ENCODE measurements at places on chromosomes 5 and 9. TPM values are rescaled to one million over a fixed set of nuclear protein-coding genes. Genes with fewer than 3 reads are reported as not detected.

Gene FAM221B
- not detected for polyA plus RNA-seq

Gene ASTN2
- polyA plus RNA-seq, result 1.7 TPM

DNA sequence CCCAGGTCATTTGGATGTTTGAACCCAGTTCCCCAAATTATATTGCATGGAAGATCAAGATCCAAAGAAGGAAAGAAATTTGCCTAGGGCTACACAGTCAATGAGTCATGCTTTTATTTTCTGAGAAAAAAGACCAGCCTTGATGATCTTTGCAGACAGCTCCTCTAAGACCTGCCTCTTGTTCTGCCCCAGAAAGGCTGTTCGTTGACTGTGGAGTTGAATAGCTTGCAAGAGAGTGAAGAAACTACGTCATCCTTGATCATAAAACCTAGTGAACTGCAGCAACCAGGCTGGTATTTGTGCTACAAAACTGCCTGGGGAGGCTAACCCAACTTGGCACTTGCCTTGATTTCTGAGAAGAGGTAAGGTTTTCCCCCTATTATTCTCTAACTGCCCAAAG is 263.9 kb downstream of the PAPPA start:
- no peak for DNase-seq

DNA sequence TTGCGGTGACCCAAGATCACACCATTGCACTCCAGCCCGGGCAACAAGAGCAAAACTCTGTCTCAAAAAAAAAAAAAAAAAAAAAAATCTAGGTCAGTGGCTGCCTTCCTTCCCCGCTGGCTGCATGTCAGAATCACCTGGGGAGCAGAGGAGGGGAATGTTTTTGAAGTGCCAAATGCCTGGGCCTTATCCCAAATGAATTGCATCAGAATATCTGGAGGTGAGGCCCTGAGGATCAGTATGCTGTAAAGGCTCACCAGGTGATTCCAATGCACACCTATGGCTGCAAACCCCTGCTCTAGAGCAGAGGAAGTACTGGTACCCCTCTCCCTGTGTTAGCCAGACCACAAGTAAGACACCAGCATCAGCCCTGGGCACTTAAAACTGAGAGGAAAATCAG is 44.7 kb upstream of the GABRP start:
- no peak for DNase-seq

GRCh38 chr5:100313657-100314056 is 221.5 kb upstream of the FAM174A start:
- no peak for DNase-seq

GRCh38 chr5:146048994-146049703 is 56.2 kb downstream of the PLAC8L1 start:
- no peak for DNase-seq

Gene LRRC19
- polyA plus RNA-seq, result 0.12 TPM

Gene KIAA1191
- 50.9 TPM for polyA plus RNA-seq

- DNase-seq, result no peak
These were observed 262.1 kb downstream of the ENC1 start for GRCh38 chr5:74378464-74378863.

Gene PCDHA4
- polyA plus RNA-seq, result not detected

- DNase-seq, result no peak
These were observed 599.5 kb upstream of the PTGER4 start for GRCh38 chr5:40080191-40080590.

Gene ATOX1
- polyA plus RNA-seq, result 113 TPM

DNA sequence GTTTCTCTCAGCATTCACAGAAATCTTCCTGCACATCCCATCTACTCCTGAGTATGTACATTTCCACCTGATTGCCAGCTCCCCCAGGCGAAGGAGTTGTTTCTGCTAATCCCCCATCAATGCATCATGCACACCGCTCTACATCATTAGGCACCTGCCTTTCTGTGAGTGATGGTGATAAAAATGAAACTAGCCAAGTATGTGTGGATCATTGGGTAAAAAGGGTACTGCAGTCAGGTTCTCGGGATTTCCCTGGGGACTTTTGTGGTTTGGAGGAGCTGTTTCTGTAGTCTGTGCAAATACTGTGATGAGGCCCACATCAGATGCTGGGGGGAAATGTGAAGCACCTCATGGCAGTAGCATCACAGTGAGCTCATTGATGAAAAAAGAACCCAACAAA is 30.4 kb downstream of the CAMK4 start:
- DNase-seq, result no peak

Gene SLC6A7
- polyA plus RNA-seq, result not detected

GRCh38 chr5:124454081-124454480 is 292.4 kb downstream of the ZNF608 start:
- no peak for DNase-seq

Gene DNAJC25
- polyA plus RNA-seq, result 2.6 TPM

GRCh38 chr5:10538103-10538788 is 25.6 kb upstream of the ANKRD33B start:
- DNase-seq, result no peak

Gene SLC36A2
- polyA plus RNA-seq, result not detected

Gene PPP1R26
- polyA plus RNA-seq, result 0.39 TPM

Gene PCYOX1L
- 8.7 TPM for polyA plus RNA-seq

DNA sequence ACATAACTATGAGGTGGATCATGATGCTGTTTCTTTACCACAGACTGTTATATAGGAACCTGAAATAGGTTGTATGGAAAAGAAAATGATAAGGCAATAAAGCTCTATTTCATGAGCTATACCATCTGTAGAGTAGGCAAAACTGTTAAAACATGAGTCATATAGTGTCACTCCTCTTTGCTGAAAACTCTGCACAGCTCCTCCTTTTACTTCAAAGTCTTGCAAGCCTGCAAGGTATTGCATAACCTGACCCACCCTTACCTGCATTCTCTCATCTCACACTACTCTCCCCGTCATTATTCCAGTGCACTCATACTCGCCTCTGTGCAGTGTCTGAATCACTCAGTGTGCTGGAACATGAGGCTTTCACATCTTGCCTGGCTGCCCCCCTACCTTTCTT is 790.1 kb downstream of the EFNA5 start:
- no peak for DNase-seq

Gene ENTREP1
- polyA plus RNA-seq, result not detected

DNA sequence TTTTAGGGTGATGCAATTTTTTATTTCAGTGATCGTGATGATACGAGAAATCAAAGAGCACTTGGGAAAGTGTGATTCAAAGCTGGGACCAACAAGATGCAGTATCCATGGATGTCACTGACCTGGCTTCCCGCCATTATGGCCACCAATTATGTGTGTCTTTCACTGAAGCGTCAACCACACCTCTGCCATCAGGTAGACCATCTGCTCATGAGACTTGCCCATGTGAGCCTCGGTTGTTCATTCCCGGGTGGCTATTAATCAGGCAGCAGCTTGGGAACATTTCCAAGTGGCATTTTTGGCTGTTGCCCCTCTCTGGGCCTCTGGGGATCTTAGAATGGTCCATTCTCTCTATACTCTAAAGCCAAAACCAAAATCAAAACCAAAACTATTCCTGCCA is 436.0 kb upstream of the ADAMTSL1 start:
- no peak for DNase-seq

GRCh38 chr5:100505984-100506670 is 29.0 kb upstream of the FAM174A start:
- no peak for DNase-seq

- no peak for DNase-seq
These were observed 244.7 kb upstream of the SLC24A2 start for GRCh38 chr9:20033511-20033910.

DNA sequence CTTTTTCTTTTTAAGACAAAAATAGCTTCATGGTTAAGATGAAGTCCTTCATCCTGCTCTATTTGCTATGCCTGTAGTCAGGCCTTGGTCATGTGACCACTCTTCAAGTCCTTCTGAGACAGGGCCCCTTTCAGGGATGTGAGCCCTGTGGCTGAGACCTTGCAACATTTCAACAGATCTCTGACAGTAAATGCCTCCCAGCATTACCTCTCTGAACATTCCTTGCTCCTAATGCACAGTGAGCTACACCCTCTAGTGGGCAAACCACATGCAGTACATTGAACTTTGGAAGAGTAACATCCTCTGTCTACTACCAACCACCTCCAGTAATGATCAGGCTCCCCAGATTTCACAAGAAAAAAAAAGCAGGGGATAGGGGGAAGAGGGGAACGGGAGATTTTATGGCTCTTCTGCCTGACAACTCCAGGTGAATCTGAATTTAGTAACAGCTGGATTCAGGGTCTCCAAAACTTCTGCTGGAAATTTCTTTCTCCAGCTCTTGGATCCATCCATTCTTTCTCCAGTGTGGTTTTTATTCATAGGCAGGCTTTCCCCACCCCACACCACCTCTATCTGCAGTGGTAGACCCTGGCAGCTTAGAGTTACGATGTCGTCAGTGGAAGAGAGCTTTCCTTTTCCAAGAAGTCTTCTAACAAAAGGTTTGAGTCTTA is 8.9 kb upstream of the FBXO38 start:
- DNase-seq, result no peak

DNA sequence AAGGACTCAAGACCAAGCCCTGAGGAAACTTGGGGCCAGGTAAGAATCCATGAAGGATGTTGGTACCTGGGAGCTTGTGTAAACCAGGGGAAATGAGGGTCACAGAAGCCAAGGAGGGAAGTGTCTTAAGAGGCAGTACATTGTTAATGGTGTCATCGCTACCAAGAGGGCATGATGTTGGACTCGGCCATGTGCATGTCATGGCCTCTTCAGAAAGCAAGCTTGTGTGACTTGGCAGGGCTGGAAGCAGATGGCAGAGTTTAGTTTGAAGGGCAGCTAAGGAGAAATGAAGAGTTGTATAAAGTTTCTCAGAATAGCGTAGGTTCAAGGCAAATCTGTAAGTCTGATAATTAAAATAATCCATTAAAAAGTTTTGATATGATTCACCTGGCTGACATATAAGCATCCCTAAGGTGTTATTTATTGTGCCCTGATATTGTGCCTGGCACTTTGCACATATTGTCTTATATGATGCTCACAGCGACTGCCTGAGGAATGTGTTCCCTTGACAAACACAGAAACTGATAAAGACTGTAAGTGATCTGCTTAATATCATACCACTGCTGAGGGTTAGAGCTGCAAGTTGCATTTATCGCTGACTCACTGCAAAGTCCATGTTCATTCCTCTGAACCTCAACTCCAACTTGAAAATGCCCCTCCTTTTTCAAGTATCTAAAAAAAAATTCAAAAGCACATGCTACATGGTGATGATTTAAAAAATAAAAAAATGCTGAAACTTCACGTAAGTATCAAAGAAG is 81.3 kb upstream of the PTPN3 start:
- DNase-seq, result no peak

Gene INSYN2B
- polyA plus RNA-seq, result 0.40 TPM

DNA sequence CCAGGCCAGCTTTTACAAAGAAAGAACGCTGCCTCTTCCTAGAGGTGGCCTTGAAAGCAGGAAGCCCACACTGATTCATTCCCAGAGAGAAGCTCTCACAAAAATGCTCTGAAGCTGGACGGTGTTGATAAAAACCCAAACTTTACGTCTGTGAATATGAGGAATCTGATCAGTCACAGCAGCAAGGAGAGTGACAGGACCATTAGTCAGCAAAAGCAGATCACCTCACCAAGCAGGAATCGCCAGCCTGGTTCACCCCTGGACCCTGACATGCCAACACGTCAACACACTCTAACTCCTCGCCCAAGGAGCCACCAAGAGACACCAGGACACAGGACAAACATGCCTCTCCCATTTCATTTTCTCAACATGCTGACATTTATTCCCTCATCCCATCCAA is 70.6 kb upstream of the ZNF622 start:
- DNase-seq, result no peak

- no peak for DNase-seq
These were observed 158.3 kb downstream of the NR2F1-AS1 start for GRCh38 chr5:93422652-93423280.

DNA sequence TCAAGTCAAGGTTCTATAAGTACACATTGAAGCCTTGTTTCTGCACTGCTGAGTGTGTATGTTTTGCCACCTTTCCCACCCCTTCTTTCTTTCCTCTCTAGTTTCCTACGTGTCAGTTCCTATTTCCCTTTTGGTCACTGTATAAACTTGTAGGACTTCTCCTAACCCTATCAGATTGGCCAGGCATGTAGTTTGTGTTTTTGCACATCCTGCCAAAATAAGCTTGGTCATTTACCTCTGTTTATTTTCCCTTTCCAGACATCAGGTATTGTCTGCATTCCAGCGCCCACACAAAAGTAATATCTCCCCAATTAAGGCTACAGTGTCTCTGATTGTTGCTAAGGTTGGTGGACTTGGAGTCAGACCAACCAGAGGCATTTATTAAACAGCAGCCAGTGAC is 252.9 kb upstream of the MPDZ start:
- DNase-seq, result no peak

DNA sequence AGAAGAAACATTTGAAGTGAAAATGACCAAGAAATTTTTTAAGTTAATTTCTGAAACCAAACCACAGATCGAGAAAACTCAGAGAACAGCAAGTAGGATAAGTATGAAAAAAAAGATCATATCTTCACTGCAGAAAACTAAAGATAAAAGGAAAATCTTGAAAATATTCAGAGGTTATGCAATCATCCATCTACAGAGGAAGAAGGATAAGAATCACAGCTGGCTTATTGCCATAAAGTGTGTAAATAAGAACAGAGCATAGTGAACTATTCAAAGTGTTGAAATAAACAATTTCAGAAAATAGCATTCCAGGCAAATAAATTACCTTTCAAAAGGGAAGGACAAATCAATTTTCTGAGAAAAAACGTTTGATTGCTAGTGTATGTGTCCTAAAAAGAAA is 1191.7 kb upstream of the CDH6 start:
- DNase-seq, result no peak

Gene MUSK
- not detected for polyA plus RNA-seq

- no peak for DNase-seq
These were observed 163.3 kb upstream of the FBN2 start for GRCh38 chr5:128701301-128701700.

DNA sequence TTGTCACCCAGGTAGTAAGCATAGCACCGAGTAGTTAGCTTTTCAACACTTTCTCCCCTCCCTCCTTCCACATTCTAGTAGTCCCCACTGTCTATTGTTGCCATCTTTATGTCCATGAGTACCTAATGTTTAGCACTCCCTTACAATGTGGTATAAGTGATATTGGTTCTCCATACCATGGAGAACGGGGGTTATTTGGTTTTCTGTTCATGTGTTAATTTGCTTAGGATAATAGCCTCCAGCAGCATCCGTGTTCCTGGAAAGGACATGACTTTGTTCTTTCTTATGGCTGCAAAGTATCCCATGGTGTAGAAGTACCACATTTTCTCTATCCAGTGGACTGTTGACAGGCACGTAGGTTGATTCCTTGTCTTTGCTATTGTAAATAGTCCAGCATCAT is 353.9 kb downstream of the ADGRV1 start:
- no peak for DNase-seq

Gene MCTP1
- polyA plus RNA-seq, result 1.4 TPM

All from immature natural killer cell (primary cell).